CD4-positive, alpha-beta T cell treated with Interleukin-10 for 1 hour (primary cell): ENCODE measurements at places on chromosomes 12 and 14.

- peak; percentile 78 for DNase-seq
Measured at GRCh38 chr12:48165089-48165981, 8.0 kb upstream of the ASB8 start.

GRCh38 chr14:72463291-72463866 is 430.5 kb downstream of the DPF3 start:
- DNase-seq = no peak

DNA sequence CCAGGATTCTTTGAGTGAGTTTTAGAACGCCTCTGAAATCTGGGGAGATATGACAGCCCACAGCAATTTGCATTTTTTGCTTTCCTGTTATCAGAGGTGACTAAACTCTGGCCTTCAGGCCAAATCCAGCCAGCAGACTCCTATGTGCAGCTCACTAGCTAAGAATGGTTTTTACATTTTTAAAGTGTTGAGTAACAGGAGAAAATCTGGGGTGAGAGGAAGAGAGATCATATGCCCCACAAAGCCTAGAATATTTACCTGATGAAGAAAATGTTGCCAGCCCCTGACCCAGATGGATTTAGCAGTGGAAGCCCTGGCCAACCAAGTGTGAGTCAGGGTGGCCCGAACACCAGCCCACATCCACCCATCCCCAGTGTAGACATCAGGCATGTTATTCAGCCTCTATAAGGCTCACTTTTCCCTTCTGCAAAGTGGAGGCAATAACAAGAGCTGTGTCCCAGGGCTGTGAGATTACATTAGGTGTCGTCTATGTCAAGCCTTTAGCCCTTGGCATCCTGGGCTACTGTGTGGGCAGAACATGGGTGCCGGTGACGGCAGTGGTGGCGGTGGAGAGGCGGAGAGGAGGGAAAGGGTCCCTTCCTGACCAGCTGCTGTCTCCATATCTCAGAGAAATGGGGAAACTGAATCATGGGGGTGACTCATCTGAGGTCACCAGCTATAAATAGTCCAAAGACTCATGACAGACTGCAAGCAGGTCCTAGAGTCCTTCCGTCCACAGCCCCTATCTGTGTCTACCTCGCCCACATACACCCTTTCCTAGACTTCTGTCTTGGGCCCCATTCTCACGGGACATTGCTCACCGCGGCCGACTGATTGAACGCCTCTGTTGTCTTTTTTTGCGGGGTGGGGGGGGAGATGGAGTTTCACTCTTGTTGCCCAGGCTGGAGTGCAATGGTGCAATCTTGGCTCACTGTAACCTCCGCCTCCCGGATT is 32.6 kb upstream of the CD9 start:
- DNase-seq = peak; percentile 36

DNA sequence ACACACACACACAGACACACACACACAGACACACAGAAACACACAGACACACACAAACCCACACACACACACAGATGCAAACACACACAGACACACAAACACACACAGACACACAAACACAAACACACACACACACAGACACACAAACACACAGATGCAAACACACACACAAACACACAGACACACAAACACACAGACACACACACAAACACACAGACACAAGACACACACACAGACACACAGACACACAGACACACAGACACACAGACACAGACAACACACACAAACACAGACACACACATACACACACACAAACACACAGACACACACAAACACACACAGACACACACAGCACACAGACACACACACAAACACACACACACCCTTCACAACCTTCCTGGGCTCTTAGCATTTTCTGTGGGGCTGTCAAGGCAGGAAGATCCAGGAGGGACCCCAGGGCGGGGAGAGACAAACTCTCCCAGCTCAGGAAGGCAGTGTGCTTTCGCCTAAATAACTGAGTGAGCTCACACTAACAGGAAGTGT is 24.2 kb upstream of the INF2 start:
- no peak for DNase-seq

- no peak for DNase-seq
Measured at GRCh38 chr14:61812347-61813095, 50.3 kb downstream of the SNAPC1 start.

- DNase-seq = peak; percentile 75
Measured at GRCh38 chr12:45215419-45216229, at the start of gene ANO6. Gene ANO6, plus strand, starts transcription at chr12:45216095. Its CDS starts 227 bp downstream, at chr12:45216322.

DNA sequence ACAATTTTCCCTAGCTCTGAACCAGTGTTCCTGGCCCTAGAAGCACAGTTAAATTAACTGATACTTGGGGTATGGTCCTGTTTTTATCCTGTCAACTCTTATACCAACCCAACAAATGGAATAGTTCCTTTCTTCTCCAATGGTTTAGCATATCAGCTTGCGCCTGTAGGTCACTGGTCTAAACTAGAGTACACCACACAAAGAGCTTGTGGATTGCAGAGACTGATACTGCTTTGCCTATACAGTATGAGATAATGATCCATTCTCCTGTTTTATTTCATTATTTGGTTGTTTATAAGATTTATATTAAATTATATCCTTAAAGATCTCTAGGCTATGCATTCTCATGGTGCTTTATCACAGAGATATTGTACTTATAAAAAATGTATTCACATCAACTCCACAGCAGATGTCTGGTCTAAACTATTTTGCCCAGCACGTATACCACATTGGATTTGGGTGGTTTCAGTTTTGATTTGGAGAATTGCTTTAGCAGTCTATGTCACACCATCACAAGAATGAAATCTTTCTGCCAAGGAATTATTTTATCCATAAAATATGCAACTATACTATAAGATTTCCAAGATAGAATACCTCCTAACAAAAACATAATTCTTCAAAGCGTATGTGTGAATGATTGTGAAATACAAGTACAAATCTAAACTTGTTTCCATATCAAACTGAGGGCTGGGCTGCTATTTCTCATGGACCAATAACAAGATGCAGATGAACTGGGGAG is 142.1 kb downstream of the SLC16A7 start:
- no peak for DNase-seq

- DNase-seq = peak; percentile 60
Measured at GRCh38 chr14:102819176-102819628, 42.0 kb downstream of the TRAF3 start.

- DNase-seq = peak; percentile 56
Measured at GRCh38 chr14:61894452-61895077, 132.3 kb downstream of the SNAPC1 start.

- DNase-seq = no peak
Measured at GRCh38 chr14:33356181-33356580, 417.5 kb downstream of the NPAS3 start.

DNA sequence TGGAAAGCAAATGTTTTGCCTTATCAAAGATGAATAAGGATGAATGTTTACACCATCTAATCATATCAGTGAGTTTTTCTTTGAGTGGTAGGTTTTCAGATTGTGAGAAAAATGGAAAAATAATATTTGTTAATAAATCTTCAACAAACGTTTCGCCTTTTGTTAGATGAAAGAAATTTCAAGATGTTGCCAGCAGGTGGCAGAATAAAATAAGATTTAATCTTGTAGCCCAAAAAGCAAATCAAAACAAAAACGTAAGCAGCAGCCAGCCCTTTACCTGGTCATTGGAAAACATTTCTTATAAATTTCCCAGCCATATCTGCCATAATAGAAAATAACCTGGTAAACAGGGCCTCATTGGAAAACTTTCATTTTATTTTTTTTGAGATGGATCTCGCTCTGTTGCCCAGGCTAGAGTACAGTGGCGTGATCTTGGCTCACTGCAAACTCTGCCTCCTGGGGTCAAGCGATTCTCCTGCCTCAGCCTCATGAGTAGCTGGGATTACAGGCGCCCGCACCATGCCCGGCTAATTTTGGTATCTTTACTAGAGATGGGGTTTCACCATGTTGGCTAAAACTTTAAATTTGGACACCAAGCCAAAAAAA is 15.4 kb upstream of the TMEM120B start:
- DNase-seq = peak; percentile 80

GRCh38 chr12:76943008-76943407 is 64.2 kb upstream of the CSRP2 start:
- DNase-seq = no peak

- no peak for DNase-seq
Measured at GRCh38 chr12:67068204-67068731, 200.9 kb upstream of the CAND1 start.

DNA sequence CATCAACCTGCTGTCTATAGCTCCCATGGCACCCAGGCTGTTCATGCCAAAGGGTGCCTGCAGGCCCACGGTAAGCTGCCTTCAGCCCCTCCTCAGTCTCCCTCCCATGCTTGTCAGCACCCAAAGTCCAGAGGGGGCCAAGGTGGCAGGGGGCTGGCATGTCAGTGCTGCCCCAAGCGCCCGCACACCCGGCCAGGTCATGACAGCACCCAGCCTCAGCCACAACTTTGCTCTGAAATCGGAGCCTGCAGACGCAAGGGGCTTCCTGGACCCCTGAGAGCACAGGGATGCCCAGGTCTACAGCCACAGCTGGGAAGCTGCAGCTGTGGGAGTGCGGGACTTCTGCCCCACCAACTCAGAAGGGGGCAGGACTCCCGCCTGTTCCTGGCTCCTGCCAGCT is 28.5 kb upstream of the PAPLN start:
- DNase-seq = no peak

GRCh38 chr14:94682736-94683135 is 70.5 kb downstream of the SERPINA3 start:
- DNase-seq = no peak

DNA sequence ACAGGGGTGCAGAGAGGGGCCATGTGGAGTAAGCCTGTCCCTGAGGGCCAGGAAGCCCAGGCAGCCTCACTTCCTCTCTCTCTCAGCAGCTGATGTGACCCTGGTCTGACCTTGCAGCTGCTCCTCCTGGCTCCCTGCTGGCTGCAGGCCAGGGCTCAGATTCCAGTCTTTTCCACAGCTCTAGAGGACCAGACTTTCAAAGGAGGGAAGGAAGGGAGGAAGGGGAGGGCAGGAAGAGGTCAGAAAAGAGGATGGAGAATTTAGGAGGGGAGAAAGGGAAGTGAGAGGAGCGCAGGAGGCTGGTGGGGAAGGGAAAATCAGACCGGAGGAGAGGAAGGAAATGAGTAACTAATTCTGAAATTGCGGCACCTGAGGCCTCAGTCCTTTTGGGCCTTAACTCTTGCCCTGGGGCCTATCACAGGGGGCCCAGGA is 40.9 kb upstream of the VASH1 start:
- no peak for DNase-seq

DNA sequence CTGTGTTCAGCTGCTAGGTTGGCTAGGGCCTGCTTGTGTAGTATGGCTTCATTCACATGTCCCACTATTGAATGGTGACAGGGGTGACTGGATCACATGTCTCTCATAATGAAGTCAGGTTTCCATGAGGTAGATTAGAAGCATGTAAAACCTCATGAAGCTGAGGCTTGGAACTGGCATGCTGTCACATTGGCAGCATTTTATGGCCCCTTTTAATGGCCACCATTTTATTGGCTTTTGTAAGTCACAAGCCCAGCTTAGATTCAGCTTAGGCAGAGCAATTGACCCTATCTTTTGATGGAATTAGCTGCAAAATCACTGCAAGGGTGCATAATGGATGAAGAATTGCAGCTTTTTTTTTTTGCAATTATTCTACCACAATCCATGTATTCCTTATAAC is 583.5 kb downstream of the MED13L start:
- no peak for DNase-seq

GRCh38 chr12:85872497-85873091 is 1.5 kb upstream of the NTS start:
- DNase-seq = peak; percentile 8

GRCh38 chr12:104583301-104583700 is 126.6 kb downstream of the CHST11 start:
- no peak for DNase-seq

DNA sequence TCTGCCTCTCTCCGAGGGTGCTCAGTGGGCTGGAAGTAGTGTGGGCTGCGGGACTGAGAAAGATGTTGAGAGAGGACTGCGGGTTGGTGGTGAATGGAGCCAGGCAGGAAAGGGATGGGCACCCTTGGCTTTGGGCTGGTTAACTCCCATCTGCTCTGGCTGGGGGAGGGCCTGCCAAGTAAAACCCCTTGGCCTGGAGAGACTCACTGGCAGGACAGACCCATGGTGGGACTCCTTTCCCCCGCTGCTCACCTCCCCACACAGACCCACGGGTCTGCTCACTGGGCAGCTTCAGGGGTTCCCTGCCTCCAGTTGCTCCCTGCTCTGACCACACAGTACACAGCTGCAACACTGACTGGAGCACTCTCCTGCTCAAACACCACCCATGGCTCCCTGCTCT is 54.1 kb downstream of the KRT80 start:
- DNase-seq = no peak

DNA sequence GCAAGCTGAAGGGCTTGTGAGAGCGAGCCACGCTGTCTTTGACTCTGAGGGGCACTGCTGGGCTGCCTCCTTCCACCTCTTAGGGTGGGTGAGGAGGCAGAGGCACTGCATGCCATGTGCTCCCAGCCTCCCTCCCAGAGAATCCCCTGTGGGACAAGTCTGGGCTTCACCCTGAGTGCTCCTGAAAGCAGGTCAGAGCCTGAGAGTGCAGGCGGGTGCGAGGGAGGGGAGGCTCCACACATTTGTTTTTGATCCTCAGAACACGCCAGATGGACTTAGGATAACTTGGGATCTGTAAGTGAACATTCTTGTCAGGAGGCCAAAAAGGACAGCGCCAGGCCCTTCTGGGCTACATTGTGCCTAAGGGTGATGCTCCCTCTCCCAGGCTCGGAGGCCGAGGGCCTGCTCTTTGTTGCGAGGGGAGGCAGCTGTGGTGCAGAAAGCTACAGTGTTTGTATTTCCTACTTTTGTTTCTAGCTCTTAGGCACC is 155.4 kb downstream of the TMX1 start:
- DNase-seq = no peak

DNA sequence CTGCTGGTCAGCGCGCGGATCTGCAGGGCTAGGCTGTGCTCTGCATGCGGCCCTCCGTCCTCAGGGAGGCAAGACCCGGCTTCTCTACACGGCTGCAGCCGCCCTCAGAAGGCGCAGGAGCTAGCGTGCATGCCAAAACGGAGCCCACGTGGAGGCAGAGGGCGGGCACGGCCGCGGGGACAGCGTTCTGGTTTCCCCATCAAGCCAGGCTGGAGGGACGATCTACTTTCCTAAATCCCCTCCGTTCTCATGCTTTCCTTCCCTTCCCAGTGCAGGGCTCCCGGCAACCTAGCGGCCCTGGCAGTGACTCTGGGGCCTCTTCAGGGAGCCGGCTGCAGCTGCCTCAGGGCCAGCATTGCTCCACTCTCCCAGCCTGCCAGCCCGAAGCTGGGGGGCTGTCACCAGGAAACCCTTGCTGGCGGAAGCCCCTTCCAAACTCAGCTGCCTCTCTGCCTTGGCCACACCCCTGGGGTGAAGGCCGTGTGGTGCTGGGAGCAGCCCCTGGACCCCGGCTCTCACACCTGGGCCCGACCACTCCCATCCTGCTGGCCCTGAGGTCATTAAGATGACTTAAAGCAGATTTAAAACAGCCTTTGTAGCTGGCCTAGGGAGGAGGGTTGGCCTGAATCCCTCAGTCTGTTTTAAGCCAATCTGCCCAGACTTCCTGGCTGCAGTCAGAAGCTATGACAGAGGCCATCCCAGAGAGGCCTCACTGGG is 9.2 kb upstream of the GOLGA3 start:
- DNase-seq = no peak

- no peak for DNase-seq
Measured at GRCh38 chr14:95006051-95006450, 151.3 kb downstream of the DICER1 start.
